HT-29 (cell line): ENCODE measurements at places on chromosomes 3 and 15. TPM values are rescaled to one million over a fixed set of nuclear protein-coding genes. Genes with fewer than 3 reads are reported as not detected.

Gene PLSCR2
- total RNA-seq = not detected in 2 replicates

Gene POLQ
- total RNA-seq = 8.7 and 12.4 TPM in 2 replicates

Gene WDR93
- total RNA-seq = 0.08 and 0.61 TPM in 2 replicates

Gene MYZAP
- total RNA-seq = 6.5 and 7.7 TPM in 2 replicates

Gene SNX22
- total RNA-seq = 0.03 and 0.18 TPM in 2 replicates

Gene SLC27A2
- 44.5 and 56.0 TPM in 2 replicates for total RNA-seq
